ENCODE measurements at places on chromosomes 13 and 19.

GRCh38 chr13:113528813-113529180 lies 38.3 kb upstream of the DCUN1D2 start:
- no peak for DNase-seq

DNA sequence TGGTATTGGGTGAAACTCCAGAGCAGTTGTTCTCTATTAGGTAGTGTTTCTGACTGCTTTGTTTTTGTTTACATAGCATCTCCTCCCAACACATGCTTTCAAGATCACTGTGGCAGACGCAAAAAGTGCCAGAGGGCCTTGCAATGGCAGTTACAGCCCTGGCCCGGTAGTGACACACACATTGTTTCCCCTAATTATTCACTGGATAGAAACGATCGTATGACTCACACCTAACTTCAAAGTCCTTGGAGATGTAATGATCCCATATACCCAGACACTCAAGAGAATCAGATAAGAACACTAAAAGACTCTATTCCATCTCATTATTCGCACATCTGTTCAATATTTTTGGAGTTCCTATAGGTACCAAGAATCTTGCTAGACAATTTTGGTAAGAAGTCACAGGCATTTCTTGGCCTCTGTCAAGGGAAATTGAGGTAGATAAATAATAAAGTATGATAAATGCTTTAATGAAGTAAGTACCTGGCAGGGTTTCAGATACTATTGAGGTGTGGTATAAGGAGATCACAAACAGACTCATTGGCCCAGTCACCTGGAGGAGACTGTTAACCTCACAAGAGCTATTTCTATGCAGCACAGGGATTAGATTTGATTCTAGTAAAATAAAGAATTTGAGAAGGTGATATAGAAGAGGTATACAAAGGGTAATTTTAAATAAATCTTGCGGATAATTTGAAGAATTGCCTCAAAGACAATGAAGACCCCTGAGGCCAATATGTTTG lies 485.3 kb downstream of the SLITRK6 start:
- DNase-seq = no peak

DNA sequence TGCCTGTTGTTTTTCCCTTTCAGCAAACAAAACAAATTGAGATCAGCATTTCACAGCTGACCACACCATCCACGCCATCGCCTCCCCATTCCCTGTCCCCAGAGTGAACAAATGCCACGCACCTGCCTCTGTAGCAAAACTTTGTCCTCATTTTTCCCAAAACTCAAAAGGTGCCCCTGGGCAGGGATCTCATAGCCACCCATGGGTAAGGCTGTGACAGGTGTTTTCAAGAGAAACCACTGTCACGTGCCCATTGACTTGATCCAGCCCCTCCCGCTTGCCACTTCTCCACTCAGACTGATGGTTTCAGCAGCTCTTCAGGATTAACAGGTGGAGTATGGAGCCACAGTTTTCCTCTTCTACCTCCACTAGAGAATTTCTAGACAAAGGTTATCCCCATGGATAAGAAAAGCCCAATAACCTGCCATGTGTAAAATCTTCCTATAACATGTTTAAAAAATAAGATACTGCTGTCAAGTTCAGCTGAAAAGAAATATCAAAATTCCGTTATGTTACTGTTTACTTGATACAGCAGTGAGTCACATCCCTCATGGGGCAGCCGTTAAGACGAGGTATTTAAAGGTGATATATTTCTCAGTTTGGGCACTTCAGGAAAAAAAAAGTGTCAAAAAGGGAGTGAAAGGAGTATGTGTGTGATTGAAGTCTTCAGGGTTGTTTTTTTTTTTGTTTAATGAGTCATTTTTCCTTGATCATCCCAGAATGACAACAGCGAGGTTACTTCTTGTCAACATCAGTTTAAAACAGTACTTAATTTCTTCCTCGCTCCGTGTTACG lies 63.5 kb upstream of the GPR183 start:
- DNase-seq = no peak

GRCh38 chr13:98083936-98084335 lies 59.0 kb upstream of the FARP1 start:
- no peak for DNase-seq

DNA sequence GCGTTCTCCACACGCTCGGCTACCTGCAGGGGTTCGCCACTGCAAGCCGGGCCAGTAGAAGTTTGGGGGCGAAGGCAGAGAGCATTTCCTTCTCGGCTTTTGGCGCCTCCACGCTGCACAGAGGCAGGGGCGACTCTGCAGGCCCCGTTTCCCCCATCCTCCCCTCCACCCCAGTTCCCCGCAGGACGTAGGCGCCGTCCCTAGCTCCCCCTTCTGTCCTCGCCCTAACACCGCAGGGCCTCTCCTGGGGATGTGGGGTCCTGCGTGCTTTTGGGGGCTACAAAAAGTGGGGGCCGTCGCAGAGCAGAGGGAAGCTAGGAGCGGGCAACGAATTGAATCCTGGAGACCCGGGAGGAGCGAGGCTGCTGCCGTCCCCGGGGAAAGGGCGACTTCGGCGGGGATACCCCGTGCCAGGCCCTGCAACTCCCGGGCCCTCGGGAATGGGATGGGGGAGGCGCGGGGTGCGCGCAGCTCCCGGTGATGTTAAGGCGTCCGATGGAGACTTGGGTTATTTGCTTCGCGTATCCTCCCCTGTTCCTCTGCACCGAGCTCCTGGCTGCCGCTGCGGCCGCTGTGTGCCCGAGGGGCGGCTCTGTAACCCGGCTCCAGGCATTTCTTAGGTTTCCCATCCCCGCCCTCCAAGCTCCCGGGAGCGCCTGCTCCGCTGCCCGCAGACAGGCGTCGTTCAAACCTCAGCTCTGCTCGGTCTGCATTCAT lies 255.9 kb upstream of the SOX21 start:
- no peak for DNase-seq

- DNase-seq = no peak
Measured at GRCh38 chr19:44737238-44738071, 11.1 kb upstream of the BCL3 start.

- no peak for DNase-seq
Measured at GRCh38 chr13:99948907-99949678, 22.5 kb downstream of the ZIC5 start.

- no peak for DNase-seq
Measured at GRCh38 chr19:29596885-29597525, 9.1 kb upstream of the POP4 start.

GRCh38 chr19:46466536-46467196 lies 4.7 kb downstream of the PNMA8A start:
- peak; percentile 62 for DNase-seq

DNA sequence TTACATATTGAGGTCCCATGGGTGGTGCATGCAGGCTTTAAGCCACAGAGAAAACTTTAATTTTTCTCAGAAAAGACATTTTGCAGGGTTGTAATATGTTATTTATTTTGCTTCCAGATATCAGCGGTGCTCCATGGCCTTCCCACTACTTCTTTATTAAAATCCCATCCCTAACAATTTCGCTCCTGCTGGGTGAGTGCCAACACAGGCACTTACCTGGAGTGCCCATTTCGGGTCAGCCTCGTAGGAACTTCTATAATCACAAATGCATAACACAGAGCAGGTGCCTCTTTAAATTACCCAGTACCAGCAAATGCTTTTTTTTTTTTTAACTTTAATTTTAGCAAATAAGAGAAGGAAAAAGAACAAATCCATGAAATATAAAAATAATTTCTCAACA lies 86.4 kb downstream of the EFNB2 start:
- DNase-seq = no peak

GRCh38 chr19:54600212-54600611 lies 6.8 kb downstream of the LILRA1 start:
- no peak for DNase-seq

GRCh38 chr19:22607653-22608430 lies 26.3 kb upstream of the ZNF492 start:
- DNase-seq = no peak

GRCh38 chr13:26423629-26424028 lies 133.9 kb upstream of the WASF3 start:
- DNase-seq = no peak

DNA sequence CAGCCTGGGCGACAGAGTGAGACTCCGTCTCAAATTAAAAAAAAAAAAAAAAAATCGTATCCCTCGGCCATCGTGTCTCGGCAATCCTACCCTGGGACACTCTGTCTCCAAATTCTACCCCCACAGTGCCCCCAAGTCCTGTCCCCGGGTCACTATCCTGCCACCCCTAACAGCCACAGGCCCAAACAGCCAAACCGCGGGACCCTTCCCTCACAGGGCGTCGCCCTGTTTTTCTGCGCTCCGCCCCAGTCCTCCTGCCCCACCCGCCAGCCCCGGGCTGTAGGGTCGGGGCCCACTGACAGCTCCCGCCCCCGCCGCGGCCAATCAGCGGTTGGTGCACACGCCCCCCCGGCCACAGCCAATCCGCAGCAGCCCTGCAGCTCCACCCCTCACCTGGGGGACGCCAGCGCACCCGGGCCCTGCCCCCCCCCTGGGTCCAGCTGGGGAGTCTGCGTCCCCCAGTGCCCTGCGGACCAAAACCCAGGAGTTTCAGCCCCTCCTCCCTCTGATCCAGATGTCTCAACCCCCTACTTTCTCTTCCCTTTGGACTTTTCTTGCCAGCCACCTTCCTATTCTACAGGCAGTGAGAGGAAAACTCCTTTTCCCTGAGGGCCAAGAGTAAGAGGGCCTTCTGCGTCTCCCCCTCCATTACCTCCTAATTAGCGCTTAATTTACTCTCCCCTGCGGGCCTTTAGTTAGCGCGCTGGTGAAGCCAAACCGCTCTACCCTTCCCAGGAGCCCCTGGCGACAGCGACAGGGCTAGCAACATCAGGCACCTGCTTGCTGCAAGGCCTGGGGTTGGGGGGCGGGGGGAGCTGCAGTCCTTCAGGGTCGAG lies 1.5 kb upstream of the BCAT2 start:
- DNase-seq = peak; percentile 95

DNA sequence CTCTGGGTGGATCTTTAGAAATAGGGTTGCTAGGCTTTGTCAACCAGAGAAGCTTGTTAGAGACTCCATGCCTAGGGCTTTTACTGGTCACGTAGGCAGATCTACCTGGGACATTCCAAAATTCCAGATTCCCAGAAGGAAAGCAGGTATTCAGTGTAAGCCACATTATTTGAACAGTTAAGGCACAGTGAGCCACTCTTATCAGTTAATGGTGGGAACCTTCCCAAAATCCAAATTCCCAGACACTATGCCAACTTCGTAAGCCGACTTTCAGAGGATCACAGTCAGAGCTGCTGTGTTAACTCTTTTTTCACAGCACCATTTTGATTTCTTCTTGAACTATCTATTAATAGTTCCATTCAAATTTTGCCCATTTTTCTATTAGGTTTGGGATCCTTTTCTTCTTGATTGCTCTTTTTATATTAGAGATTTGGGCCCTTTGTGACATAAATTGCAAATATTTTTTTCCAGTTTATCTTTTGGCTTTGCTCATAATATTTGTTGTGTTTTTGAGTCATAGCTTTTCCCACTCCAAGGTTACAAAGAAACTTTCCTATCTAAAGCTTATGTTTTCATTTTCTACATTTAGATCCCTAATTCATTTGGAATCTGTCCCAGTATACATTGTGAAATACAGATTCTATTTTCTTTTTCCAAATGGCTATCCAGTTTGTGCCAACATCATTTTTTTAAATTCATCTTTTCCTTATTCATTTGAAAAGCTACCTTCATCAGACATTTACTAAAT lies 77.3 kb downstream of the DHRS12 start:
- DNase-seq = no peak

DNA sequence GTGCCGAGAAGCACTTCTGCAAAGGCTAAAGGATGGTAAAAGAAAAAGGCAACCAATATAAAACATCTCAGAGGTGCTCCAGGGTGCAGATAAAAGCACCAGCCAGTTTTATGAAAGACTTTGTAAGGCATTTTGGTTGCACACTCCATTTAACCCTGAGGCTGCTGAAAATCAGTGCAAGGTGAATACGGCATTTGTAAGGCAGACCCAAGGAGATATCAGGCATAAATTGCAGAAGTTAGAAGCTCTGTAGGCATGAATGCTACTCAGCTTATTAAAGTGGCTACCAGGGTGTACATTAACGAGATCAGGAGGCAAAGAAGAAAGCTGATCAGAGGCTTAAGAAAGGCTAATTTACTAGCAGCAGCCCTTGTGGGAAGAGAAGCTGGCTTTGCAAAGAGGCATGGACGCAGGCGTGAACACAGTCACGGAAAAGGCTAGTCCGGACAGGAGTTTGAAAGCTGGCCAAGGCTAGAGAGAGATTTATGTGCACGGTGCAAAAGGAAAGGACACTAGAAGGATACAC lies 99.6 kb downstream of the ZNF429 start:
- no peak for DNase-seq

DNA sequence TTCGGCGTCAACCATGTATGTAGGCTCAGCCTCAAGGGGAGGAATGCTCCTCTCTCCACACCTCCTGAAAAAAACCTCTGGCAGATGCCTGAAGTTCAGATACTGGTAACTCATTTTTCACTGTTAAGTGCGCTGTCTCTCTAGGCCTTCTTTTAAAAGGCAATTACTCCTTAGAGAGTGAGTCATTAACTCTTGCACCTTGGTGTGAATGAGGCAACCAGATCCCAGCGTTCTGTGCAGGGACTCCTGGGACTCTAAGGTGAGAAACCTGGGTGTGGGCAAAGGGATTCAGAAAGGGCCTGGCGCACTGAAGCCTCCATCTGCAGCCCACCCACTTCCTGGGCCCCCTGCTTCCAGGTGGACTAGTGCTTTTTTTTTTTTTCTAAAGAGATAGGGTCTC lies 71.7 kb downstream of the SIAH3 start:
- DNase-seq = no peak

DNA sequence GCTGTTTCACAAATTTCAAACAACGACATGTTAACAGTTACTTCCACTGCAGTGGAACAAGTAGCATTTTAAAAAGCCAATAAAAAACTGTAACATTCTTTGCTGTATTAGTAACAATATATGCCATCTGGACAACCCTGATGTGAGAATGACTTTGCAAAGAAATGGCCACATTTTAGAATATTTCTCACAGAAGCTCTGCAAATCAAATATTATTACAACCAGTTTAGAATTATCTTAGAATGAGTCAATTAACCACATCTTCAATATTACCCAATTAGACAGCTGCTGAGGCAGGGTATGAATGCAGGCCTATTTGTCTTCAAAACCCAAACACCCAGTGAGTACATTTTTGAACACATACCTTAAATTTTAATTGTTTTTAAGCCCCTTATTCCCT lies 3.2 kb downstream of the ZNF699 start:
- DNase-seq = no peak

GRCh38 chr19:47021536-47022139 lies 2.0 kb downstream of the NPAS1 start:
- peak; percentile 38 for DNase-seq

DNA sequence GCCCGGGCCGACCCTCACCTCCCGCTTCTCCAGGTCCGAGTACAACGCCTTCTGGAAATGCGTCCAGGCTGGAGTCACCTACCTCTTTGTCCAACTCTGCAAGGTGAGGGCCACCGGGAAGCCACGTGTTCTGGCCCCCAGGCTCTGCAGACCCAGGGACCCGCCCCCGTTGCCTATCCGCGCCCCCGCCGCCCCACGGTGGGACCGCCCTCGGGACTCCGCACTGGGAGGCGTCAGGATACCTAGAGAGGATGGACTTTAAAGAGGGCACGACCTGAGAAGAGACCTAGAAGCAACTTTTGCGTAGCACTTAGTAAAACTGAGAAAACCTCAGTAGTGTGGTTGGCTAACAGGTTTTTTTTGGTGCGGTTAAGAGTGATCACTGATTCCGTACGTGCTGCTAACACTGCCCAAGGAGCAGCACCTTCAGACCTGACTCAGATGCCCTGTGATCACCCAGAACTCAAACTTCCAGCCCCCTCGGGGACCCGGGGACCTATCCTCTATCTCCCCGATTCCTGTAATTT lies 492 bp downstream of the TMEM147 start:
- peak; percentile 82 for DNase-seq

Data from GM20000 (cell line).